NCI-H2081 treated with DMSO at 0.1 percent for 48 hours (cell line): ENCODE measurements at places on chromosomes 6 and 20.

- no peak for DNase-seq
Measured at GRCh38 chr6:134821928-134822864, 127.7 kb downstream of the ALDH8A1 start.

DNA sequence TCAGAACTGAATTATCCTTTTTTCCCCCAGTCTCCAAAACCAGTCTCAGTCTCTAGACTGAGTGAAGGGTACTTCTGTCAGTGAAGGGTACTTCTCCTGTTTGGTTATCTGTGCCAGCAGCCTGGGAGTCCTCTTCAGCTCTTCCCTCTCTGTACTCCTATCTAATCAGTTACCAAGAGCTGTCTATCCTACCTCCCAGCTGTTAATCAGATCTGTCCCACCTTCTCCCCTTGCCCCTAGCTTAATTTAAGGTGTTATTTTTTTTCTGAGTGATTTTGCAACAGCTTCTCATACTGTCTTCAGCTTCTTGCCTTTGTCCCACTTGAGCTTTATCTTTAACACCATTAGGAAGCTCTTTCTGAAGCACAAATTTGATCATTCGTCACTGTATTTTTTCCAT, 491.9 kb upstream of the SOX4 start:
- no peak for DNase-seq

DNA sequence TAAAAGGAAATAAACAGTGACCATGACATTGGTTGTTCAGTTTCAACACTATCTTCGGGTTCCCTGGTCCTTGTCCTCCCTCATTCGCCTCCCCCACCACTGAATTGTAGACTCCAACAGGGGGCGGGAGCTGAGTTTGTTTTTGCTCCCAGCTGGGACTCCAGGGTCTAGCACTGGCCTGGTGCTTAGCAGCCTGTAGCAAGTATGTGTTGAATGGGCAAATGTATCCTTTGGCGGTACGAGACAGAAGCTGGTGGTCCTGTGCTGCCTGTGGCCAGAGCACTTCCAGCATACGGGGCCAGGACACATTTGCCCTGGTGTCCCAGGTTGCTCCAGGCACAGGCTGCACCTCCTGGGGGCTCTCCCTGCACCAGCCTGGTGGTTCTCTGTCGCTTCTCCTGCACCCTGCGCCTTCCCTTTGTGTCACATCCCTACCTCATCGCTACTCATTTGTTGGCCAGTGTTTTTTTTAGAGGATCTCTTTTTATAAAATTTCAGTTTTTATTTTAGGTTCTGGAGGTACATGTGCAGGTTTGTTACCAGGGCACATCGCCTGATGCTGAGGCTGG, 40.1 kb downstream of the PHACTR3 start:
- DNase-seq, result no peak

DNA sequence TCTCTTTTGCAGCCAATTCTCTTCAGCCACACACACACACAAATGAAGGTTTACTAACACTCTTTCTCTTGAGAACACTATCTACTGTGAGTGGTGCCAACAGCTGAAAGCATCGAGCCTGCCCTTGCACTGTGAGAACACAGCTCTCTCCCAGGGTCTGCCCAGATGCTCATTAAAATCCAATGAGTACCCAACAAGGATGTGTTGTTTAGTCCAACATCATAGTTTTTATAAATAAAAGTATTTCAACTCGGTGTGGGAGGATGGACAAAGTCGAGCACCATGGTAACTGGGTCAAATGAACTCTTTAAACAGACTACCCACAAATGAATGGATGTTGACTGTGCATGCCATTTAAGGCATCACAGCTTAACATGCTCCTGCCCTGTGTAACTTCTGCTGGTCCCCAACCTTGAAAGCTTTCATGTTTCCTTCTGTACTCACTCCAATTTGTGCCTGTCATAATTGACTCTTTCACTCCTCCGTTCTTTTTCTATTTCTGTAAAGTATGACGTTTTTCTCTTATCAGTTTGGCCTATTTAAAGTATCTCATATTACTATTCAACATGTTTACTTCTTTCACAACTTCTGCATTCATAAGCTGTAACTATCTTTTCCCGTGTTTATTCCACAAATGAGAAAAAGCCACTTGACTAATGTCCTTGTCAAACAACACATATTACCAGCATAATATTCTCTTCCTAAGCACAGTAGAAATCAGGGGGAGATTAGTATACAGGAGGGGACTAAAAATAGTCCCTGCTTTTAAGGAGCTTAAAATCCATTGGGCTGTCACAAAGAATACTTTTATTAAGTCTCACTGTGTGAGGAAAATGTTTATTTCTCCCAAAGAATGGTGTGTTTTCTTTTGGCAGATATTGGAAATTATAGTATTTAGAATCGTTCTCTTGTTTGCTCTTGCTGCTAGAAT, 215.4 kb downstream of the RFPL4B start:
- no peak for DNase-seq

DNA sequence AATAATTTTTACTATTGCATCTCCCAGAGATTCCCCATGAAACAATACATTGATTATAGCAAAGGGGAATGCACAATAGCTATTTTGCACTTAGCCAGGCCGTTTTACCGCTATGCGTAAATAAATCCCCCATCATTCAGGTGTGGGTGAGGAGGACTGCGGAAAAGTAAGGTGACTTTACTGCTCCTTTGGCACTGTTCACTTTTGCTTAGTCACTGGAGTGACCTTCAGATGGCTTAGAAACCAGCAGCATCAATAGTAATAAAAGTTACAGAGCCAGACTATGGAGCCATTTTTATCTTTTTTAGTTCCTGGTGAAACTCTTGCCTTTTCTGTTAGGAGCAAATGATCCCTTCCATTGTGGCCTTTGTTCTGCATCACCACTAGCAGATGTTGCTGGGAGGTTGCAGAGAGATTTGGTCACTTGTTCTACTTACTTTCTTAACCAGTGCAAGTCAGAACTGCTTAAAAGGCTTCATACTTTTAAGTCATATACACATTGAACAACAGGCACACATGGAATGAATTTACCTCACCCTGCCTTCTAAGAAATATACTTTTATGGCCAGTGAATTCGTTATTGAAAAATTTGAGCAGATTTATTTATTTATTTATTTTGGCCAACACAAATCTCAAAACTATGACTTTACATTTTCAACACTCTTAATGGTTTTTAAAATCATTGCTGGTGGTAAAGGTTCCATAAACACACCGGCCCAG, 12.1 kb upstream of the BTBD3 start:
- no peak for DNase-seq

DNA sequence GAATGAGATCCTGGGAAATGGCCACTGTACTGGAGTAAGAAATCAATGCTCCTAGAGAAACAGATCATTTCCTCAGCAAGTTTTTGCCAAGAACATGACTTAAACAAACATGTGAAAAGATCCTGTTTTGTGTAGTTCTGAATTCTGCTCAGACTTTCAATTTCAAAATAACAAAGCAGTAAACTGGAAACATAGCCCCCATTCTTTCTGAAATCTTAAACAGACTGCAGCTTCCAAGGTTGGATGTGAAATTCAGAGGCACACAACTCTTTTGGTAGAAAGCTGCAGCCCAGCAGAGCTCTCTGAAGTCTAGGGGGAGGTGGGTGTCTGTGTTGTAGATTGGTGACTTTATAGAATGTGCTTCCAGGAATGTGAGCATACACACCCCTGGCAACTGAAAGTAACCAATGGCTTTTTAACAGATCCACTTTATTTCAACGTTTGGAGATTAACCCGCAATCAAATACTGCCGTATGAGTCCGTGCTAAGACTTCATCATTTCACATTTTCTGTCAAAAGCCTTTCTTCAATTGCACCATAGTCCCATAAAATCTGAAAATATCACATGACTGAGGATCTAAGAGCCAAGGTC, 86.4 kb downstream of the ATXN1 start:
- no peak for DNase-seq

- no peak for DNase-seq
Measured at GRCh38 chr6:17202526-17202925, 78.6 kb upstream of the RBM24 start.

DNA sequence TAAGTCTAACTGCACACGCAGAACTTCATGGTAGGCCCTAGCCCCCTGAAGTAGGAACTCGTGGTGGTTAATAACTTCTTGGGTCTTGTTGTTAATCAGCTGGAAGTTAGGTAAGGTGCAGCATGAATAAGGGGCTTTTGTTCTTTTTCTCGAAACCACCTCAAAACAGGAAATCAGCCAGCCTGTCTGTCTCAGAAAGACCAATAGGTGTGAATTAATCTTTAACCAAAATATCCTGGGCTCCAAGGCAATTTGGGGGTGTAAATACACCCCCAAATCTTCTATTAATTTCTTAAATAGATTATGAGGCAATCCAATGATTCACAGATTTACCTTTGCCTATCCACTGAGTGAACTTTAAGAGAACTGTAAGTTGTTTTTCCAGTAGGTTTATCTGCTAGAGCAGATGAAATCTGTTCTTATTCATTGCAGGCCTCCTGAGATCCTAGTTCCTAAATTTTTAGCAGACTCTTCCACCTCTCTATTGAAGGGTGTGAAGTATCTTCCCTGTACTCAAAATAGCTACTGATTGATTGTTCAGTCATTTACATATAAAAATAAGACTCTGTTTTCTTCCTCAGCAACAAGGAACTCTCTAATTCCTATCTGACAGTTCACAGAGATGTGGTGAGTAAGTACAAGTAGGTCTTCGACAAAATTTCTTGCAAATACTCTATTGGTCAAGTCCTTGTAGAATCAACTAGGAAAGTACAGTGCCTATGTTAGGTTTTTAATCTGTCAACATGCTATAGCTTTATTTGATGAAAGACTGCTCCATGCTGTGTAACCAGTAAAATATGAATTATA, 427.1 kb upstream of the NOX3 start:
- DNase-seq, result no peak

DNA sequence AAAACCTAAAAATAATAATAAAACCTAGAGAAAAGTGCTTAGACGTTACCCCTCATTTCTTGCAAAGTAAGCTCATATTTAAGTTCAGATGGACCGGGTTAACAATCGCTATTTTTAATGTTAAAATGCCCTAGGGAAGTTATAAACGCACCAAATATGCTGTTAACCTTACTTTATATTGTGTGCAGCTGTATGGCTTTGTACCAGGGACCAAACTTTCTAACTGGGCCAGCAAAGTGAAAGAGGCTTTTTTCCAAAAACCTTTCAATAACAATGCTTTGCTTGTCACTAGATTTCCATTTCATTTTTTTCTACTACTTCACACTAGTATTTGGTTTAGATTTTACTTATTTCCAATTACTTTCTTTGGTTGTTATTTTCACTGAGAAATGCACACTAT, 248.5 kb downstream of the FOXC1 start:
- DNase-seq, result no peak

DNA sequence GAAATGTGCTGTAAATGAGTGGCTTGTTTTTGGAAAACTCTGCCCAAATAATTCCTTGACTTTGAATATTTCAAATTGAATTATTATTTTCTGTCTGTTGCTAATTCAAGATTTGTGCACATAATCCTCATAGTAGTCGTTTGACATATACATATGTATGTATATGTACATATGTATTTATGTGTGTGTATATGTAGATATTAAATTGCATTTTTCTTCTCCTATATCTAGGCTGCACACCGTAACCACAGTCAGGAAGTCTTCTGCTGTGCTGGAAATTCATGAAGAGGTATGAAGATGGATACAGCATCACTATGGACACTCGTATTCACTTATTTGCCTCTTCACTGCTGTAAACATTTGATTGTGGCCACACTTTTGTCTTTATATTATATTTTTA, 29.6 kb downstream of the OPN5 start:
- DNase-seq, result no peak

DNA sequence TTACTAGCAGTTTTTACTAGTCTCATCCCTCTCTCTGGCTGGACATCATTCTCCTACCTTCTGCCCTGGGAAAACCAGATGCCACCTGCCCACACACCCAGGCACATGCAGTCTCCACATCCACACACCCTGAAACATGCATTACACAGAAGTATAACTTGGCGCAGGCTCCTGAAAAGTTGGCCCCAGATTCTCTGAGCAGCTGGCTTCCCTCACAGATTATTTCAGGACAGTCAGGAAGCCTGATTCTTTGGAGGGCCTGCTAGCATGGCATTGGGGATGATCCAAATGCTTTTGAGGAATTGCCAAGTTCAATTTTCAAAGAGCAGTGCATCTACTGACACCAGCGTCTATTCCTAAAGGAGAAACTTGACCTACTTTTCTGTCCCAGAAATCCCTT, 27.8 kb upstream of the KIF16B start:
- no peak for DNase-seq

GRCh38 chr6:26159357-26160273, 72.4 kb downstream of the HFE start:
- DNase-seq, result no peak

DNA sequence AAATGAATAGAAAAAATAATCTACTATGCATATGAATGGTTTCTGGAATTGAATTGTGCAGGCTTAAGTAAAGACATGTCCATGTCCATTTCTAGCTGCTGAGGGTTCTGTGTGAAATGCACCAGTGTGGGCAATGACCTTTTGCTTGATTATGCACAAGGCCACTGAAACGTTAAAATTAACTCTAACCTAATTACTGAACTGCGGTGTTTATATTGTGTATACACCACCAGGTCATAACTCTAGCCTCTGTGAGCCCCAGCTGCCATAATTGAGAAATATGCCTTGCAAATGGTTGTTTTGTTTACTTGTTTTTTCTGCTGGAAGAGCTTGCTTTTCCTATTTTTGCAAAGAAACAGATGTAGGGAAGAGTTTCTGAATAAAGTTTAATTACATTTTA, 46.1 kb downstream of the RSPO3 start:
- no peak for DNase-seq

GRCh38 chr6:30345852-30346251, 896 bp downstream of the RPP21 start:
- no peak for DNase-seq

DNA sequence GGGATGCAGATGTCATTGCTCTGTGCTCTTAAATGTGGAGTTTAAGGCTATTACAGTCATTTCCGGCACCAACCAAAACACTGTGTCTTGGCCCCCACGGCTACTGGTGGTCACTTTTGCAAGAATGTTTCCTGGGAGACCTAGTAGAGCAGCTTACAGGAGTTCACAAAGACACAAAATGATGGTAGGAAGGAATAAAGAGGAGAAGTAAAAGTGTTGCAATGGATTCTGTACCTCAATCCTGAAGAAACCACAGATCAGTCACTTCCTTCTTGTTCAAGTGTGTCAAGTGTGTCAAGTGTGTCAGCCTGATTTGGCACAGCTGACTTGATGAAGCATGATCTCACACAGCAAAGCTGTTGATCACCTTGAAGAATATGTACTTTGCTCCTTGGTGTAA, 344.0 kb downstream of the PLCB1 start:
- no peak for DNase-seq

- no peak for DNase-seq
Measured at GRCh38 chr6:158002951-158003853, 21.5 kb downstream of the SYNJ2 start.

GRCh38 chr20:61554617-61555016, 302.6 kb downstream of the CDH4 start:
- DNase-seq, result no peak
